Stimulated activated CD4-positive, alpha-beta T cell treated with anti-CD3 and anti-CD28 coated beads, TNF-alpha, amount 100 ng/mL, for 4 hours (primary cell): ENCODE measurements at places on chromosomes 11 and 22.

- DNase-seq, result no peak
Observed at GRCh38 chr22:44807915-44808690, 55.7 kb downstream of the ARHGAP8 start.

GRCh38 chr11:128901653-128902514 lies 10.7 kb downstream of the KCNJ5 start:
- DNase-seq, result no peak

DNA sequence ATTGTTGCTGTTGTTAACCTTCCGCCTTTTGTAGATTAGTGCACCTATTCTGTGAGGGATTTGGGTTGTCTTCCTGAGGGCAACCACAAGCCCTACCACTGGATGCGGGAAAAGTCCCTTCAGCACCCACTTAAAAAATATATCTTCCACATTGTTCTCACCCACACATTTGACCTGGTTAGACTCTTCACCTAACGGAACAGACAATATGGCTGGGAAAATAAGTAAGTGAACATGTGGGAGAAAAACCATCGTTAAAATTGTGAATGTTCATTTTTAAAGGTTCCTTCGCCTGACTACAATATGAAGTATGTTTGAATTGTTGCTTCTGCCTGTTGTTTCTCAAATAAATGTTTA lies 72.0 kb upstream of the MPEG1 start:
- DNase-seq, result no peak

DNA sequence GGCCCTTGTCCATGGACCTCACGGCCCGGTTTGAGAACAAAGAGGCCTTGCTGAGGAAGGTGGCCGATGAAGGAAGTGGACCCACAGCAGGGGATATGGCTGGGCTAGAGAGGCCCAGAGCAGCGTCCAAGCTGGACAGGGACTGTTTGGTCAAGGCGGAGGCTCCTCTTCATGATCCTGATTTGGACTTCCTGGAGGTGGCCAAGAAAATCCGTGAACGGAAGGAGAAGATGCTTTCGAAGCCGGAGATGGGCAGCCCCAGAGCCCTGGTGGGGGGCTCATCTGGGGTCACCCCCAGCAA lies 76.3 kb downstream of the KIAA1671 start:
- no peak for DNase-seq

GRCh38 chr11:96827164-96827563 lies 437.4 kb downstream of the JRKL start:
- no peak for DNase-seq

DNA sequence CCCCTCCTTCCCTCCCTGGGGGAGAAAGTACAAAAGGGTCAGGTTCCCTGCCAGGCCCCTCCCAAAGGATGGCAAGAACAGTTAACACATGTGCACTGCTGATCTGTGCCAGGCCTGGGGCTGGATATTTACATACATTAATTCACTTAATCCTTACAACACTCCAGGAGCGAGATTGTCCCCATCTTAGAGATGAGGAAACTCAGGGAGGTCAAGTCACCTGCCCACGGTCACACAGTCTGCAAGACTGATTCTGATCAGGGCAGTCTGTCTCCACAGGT lies 36.5 kb downstream of the NECTIN1 start:
- no peak for DNase-seq

- DNase-seq, result no peak
Observed at GRCh38 chr11:92854952-92855351, 114.5 kb upstream of the MTNR1B start.
